Stimulated activated CD8-positive, alpha-beta memory T cell treated with anti-CD3 and anti-CD28 coated beads, Interleukin-15, amount 100 ng/mL, for 24 hours (primary cell): ENCODE measurements at places on chromosomes 5 and 9.
A peak's percentile ranks its signal among the peaks of the same experiment; 100 is the strongest.

DNA sequence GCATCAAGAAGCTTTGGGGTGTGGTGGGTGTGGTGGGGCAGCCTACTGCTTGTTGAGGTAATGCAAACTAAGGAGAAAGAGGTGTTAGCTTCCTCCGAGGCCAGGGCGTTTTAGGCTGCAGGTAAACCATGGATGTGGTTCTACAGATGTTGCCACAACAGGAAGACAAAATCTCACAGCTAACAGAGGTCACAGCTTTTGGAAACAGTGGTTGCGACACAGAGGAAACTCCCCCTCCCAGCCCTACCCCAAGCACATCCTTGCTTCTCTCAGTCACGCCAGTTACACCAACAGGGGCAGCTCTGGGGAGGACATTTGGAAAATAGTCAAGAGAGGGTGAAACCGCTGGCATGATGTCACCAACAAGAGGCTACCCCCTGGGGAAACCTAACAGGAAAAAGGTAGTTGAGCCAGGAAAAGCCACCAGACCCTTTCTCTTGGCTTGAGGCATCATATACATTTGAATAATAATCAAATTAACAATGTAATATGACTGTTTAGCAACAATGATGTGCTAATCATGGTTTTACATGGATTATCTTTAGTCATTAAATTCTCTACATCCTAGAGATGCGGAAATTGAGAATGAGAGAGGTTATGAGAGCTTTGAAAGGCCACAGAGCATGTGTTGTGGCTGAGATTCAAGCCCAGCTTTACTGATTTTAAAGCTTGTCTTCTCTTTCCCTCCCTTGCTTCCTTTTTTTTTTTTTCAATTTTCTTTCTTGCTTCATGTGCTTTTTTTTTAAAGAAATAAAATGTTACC, 82.2 kb upstream of the IL12B start:
- DNase-seq: peak; percentile 9

DNA sequence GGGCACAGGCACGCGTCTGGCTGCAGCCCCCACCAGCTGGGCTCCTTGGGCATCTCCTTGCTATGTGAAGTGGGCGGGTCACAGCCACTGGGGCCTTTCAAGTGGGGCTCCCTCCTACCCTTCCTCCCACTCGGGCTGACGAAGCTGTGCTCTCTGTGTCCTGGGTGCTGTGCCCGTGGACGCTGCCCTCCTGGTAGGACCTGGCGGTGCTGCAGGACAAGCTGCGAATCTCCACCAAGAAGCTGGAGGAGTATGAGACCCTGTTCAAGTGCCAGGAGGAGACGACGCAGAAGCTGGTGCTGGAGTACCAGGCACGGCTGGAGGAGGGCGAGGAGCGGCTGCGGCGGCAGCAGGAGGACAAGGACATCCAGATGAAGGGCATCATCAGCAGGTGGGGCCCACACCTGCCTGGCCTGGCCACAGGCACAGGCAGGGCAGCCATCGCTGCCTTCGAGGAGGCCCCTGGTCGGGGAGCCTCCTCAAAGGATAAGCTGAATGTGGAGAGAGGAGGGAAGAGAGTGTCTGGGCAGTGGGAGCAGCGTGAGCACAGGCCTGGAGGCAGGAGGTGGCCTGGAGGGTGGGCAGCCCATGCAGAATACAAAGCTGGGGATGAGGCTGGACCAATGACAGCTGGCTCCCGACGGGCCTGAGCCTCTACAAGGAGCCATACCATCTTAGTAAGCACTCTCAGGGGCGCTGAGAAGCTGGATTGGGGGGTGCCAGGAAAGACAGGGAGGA, 124.7 kb downstream of the DAB2IP start:
- DNase-seq: no peak

DNA sequence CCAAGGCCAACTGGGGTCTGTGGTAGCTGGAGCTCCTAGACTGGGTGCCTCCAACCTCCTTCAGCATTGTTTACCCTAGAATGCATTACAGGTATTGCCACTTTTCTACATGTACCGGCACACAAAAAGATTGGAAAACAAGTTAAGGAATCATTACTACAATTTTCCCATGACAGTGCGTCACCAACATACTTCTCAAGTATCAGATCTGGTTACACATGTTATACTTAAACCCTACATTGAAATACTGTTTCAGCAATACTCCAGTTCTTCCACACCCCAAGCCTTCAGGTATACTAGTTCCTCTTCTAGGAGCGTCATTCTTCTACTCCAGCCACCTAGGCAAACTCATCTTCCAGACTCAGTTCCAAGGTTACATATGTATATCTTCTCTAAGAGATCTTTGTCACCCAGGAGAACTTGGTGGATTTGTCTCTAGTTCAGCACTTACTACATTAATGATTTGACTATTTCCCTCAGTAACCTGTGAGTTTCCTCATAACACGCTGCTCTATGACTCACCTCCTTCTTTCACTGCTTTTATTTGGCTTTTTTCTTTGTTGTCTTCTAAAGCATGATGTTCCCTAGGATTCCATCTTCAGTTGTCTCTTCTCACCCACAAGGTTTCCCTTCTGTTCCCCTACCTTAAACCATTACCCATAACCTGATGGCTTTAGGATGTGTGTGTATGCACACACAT, 217.0 kb downstream of the AP3B1 start:
- no peak for DNase-seq

GRCh38 chr5:107274571-107274970, 396.2 kb downstream of the EFNA5 start:
- no peak for DNase-seq

- DNase-seq: no peak
These were observed 596 bp downstream of the ENTREP1 start for GRCh38 chr9:69325409-69326212.

GRCh38 chr9:98770717-98771116, 25.6 kb downstream of the ANKS6 start:
- DNase-seq: no peak

- no peak for DNase-seq
These were observed 48.3 kb downstream of the SH3TC2 start for GRCh38 chr5:149014571-149015031.

- no peak for DNase-seq
These were observed 1622.5 kb downstream of the MAT2B start for GRCh38 chr5:165127941-165128340.

DNA sequence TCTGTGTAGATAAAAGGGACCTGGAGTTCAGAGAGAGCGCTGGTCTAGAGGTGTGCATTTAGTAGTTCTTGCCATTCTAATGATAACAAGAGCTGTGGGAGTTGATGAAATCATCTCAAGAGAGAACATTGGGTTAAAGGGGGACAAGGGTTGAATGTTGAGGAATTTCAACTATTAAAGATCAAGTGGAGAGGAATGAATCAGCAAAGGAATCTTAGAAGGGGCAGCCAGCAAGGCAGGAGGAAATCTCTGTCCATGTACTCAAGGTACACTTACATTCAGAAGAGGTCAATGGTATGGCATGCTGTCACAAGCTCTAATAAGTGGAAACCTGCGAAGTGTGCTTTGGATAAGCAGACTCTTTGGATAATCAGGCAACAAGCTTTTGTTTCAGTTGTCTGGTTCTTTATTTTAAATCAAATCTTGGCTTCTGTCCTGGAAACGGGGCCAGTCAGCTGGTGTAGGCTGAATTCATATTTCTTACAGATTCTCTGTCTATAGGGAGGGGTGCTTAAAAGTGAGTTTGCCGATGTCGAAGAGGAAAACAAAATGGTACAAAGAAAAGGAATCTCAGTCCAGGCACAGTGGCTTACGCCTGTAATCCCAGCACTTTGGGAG, 320.5 kb upstream of the CD180 start:
- DNase-seq: no peak

- no peak for DNase-seq
These were observed 813.3 kb upstream of the WWC1 start for GRCh38 chr5:167478188-167478587.

GRCh38 chr5:109759306-109759705, 69.6 kb downstream of the MAN2A1 start:
- no peak for DNase-seq

- no peak for DNase-seq
These were observed 263.8 kb upstream of the TLE4 start for GRCh38 chr9:79308012-79308411.

- DNase-seq: no peak
These were observed 149.6 kb downstream of the GAPVD1 start for GRCh38 chr9:125411171-125411756.

DNA sequence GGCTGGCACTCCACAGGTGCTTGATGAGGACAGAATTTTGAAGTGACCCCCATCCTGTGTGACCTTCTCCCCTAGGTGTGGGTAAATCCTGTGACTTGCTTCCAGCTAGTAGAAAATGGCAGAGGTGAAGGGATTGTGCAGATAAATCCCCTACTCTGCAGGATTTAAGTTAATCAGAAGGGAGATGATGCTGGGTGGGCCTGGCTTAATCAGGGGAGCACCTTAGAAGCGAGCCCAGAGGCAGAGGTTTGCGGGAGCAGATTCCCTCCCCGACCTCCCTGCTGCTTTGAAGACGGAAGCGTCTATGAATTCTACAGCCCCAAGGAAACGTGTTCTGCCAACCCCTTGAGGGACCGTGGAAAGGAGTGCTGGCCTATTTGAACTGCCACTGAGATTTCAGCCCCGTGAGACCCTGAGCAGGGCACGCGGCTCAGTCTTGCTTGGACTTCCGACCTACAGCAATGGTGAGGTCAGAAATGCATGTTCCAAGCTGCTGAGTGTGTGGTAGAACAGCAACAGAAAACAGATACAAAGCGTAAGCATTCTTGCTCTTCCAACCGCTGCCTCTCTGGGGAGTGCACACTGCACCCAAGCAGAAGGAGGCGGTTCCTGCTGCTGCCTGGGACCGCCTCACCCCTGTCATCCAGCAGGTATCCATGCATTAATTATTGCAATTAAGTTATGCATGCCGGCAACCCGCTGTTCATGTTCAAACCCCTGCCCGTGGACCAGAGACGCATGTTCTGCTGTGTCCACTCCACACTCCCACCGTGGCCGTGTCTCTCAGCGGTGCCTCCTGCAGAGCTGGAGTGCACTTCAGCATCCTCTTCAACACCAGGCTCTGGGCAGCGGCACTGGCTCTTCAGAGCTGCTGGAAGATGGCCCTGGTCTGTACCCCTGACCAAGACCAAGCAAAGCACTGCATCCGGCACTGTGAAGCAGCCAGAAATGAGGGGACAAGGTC, 54.6 kb upstream of the RXRA start:
- no peak for DNase-seq

DNA sequence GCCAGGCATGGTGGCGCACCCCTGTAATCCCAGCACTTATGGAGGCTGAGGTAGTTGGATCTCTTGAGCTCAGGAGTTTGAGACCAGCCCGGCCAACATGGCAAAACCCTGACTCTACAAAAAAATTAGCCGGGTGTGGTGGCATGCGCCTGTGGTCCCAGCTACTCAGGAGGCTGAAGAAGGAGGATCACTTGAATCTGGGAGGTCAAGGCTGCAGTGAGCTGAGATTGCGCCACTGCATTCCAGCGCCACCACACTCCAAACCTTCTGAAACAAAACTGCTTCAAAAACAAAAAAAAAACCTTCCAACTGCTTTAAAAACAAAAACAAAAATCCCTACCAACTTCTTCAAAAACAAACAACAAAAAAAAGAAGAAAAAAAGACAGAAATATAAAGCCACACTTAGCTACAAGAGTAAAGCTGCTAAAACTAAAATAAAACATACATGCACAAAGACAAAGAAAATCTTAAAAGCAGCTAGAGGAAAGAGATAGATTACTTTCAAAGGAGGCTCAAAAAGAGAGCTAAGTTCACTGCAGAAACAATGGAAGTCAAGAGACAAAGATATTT, 11.4 kb downstream of the DCAF10 start:
- DNase-seq: no peak

GRCh38 chr9:38107811-38108304, 38.8 kb upstream of the SHB start:
- DNase-seq: no peak

- DNase-seq: no peak
These were observed 300.3 kb downstream of the MRPS30 start for GRCh38 chr5:45109062-45109461.

DNA sequence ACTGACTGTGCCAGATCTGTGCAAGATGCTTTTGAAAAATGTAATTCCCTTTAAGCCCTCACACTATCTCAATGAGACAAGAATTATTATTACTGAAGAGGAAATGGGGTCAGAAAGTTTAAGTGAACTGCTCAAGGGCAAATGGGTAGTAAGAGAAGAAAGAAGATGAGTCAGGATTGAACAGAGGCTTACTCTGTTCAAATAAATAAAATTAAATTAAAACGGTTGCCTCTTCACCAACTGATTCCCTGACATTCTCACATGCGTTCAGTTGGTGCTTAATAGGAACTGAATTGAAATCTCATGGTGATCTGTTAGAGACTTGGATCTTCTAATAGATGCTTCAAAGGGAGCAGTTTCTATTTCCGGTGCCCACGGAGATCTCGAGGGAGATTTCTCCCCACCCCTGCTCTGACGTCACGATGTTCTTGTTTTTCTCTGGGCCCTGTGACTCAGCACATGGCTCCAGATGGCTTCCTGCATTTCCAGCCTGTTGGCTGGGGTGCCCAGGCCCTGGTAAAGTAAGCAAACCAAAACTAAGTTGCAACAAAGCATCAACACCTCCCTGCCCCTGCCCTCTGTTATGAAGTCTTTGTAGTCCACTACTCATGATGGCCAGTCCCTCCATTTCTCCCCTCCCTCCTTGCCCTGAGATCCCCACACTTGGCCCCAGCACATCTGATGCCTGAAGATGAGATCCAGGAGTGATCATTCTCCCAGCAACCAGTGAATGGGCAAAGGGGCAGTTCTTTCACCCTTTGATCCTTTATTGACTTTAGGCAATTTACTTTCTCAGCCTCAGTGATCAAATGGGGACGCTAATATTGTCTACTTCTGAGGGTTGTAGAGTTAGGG, 106.1 kb upstream of the CPEB4 start:
- DNase-seq: no peak

DNA sequence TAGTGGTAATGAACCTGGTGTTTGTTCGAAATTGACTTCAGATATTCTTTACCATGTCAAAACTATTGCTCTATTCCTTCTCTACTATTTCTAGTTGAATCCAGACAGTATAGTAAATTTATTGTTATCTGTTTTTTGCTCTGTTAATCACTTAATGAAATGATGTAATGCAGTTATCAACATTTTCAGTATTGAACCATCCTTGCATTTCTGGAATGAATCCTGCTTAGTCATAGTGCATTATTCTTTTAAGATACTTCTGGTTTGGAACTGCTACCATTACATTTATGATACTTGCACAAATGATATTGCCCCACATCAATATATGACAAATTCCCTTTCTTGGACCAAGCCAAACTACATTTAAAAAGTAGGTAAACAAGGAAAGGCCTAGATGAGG, 554.0 kb upstream of the KLF4 start:
- DNase-seq: no peak
